D721Med (cell line): ENCODE measurements at places on chromosomes 11 and 22.

DNA sequence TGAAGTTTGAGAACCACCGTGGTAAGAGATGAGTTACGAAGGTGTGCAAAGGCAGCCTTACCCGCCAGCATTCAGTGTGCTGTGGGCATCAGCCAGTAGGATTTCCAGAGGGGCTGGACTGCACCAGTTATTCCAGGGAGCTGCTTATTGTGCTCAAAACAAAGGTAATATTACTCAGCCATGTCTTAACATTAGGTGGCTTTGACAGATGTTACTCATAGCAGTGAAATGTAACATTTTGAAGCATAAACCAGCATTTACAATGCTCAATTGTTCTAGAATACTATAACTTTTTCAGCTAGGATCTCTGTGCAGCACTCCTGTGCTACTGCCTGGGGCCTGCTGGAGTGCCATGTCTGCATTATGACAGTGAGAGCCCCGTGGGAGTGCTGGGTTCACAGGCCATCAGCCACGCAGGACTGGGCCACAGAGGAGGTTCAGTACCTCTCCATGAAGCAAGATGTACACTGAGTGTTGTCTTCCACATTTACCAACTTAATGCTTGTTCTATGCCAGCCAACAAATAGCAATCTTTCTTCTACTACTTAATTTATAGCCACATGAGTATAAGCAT is 238.1 kb downstream of the CADM1 start:
- no peak for DNase-seq

GRCh38 chr11:108618529-108618928 is 25.0 kb upstream of the EXPH5 start:
- no peak for DNase-seq

- no peak for DNase-seq
Measured at GRCh38 chr11:28542561-28542960, 434.4 kb downstream of the METTL15 start.

DNA sequence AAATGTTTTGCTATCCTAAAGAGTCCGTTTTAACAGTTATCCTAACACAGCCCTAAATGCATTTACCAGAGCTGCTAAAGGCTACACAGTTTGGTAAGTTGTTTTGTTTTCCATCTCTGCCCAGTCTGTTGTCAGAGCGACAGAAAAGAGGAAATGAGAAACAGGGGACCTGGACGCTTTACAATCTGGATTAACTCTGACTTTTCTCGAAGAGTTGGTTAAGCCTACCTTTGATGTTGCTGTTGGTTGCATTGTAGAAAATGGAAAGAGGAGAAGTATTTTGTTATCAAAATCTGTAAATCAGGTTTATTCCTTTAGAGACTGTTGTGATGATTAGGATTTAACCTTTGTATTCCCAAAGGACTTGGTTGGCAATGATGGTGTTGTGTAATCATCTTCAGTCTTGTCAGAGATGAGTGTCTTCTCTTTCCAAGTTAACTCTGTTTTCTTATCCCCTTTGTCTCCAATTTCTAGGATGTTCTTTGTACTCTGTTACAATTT is 481 bp downstream of the ANGPTL5 start:
- no peak for DNase-seq

DNA sequence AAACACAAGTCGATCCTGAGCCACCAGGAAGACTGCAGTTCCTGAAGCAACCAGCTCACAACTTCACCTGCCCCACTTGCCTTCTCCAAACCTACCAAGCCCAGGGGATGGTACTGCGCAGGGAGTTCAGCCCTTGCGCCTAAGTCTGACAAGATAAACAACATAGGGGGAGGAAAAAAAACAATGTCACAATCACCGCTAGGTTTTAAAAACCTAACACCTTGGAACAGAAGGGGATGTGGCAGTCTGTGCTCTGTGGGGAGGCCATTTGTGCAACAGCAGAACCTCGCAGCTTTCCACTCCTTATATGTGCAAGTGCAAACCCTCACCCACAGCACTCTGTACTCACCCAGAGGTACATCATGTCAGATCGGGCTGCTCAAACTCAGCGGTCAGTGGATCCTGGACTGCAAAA is 134.2 kb downstream of the RBFOX2 start:
- DNase-seq: no peak

DNA sequence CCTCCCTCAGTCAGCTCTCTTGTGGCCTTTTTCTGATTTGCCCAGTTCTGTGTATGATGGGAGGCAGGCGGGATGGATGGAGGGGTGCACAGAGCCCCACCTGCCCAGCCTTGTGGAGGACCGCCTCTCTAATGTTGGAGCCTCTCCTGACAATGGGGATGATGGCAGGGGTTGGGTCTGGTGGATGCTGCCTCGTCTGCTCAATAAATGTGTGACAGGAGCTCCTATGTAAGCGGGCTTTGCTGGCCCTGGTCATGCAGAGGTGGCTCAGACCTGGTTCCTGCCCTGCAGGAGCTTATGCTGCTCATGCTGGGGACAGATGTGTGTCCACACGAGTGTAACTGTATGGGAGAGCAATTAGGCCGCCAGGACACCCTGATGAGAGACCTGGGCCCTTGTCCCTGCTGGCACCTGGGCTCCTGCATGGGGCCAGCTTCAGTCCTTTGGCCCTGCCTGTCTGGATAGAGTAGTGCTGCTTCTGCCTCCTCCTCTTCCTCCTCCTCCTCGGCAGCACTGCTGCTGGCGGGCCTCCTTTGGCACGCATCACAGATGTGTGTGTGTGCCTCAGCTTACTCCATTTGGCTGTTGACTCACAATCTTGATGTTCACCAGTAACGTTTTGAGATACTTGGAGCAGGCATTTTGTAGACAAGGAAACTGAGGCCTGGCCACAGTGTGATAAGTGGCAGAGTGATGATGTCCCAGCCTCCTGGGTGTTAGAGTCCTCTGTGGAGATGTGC is 131.0 kb downstream of the TBC1D22A start:
- no peak for DNase-seq

- no peak for DNase-seq
Measured at GRCh38 chr11:84685149-84685548, 942.0 kb downstream of the DLG2 start.

DNA sequence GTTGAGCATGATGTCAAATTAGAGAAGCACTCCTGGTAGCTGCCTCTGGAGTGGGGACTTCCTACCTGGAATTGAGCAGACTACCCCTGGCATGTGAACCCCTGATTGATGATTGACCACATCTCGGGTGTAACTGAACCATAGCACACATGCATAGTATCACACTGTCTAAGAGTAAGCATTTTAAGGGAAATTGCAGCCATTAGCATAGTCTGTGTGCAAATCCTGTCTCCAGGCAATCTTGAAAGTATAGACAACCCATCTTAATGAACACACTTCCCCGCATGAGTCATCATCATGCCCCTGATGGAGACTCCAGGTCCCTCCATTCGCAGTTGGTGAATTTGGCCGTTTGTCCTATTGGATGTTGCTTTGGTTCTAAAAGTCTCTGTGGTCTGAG is 131.3 kb downstream of the C11orf91 start:
- DNase-seq: no peak
